Stimulated activated CD8-positive, alpha-beta memory T cell treated with anti-CD3 and anti-CD28 coated beads, Interleukin-4, amount 100 ng/mL, for 4 hours (primary cell): ENCODE measurements at places on chromosomes 3 and 15.

GRCh38 chr3:119311081-119311925 lies 17.1 kb downstream of the ARHGAP31 start:
- DNase-seq: no peak

GRCh38 chr15:66657185-66658020 lies 44.6 kb upstream of the SMAD6 start:
- no peak for DNase-seq

DNA sequence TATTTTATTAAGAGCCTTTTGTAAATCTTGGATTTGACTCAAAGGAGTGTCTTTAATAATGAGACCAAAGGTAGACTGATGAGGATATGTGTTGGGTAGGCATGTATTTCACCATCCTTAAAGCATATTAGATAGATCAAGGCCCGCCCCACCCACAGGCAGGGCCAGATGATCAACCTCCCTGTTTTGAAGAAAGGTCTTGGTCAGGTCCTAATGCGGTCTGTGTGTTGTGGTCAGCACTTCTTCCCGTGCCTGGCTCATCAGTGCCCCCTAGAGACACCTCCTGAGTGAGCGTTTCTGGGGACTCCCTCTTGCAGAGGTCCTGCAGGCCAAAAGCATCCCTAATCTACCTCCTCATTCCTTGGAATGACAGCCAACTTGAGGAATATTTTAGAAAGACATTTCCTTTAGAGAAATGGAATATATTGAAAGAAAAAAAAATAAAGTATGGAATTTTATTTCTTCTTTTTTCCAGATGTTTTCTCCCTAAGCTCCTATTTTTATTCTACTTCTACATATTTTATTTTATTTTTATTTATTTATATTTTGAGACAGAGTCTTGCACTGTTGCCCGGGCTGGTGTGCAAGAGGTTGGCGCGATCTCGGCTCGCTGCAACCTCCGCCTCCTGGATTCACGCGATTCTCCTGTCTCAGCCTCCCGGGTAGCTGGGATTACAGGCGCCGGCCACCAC lies 6.0 kb downstream of the TM4SF4 start:
- DNase-seq: peak; percentile 4

- DNase-seq: no peak
Observed at GRCh38 chr15:26103002-26103404, 239.9 kb upstream of the ATP10A start.

DNA sequence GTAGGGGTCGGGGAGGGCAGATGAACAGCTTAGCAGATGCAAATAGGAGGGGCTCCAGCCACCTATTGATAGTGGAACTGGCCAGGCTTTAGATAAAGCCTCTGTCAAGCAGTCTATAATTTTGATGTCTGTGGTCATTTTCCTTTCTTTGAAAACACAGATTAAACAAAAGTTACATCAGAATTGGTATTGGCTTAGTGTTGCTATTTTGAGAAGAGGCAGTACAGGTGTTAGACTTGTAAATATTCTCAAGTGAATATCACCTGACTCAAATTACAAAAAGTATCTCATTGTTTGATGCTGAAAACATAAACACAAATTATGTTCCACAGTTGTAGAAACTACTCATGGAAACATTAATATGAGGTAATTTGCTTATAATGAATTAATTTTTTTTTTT lies 18.1 kb downstream of the GHRL start:
- DNase-seq: no peak

DNA sequence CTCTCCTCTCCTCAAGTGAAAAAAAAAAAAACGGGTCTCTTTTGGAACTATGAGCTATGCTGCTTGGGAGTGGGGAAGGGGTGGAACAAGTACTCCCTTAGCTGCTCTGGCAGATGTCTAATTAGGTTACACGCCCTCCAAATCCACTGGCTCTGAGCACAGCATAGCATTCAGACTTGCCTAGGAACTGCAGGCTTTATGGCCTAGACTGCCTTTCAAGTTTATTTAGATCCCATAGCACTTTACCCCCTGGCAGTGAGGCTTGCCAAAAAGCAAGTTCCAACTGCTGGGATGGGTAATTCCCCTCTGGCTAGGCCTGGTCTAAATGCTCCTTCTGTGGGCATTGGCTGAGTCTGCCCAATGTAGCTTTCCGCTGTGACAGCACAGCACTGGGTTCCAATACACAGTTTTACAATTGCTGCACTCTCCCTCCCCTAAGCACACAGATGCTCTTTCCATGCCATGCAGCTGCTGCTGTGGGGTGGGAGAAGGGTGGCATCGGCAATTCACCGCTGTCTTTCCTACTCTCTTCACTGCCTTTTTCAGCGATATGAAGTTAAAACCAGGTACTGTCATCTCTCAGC lies 152.8 kb downstream of the KCNAB1 start:
- no peak for DNase-seq

DNA sequence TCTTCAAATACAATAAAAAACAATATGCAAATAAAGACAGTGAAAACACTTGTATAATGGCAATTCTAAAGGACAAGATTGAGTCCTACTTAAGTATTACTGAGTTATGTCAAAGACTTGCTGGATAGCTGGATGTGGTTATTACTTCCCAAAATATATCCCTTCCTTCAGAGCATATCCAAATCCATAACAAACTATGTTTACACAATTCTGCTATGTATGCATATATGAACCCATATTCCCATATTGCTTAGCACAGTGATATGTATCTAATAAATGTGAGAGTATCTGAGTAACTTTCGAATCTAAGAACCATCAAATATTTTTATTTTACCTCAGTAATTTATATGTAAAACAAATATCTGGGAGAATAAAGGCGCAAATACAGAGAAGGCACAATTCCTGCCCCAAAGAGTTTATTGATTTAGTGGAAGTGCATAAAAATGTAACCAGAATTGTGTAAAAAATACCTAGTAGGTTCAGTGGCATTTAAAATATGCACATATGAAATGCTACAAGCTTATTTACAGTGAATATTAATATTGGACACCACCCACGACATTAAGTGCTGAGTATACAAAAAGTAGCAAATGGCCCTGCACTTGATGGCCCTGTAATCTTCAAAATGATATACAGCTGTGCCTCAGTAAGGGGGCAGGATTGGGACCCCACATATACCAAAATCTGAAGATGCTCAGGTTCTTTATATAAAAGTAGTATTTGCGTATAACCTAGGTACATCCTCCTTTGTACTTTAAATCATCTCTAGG lies 37.1 kb downstream of the TMEM212 start:
- no peak for DNase-seq
